NCI-H187 (cell line): ENCODE measurements at places on chromosomes 4 and X.

- DNase-seq, result no peak
These were observed 26.6 kb downstream of the PLAC1 start for GRCh38 chrX:134631426-134632346.

DNA sequence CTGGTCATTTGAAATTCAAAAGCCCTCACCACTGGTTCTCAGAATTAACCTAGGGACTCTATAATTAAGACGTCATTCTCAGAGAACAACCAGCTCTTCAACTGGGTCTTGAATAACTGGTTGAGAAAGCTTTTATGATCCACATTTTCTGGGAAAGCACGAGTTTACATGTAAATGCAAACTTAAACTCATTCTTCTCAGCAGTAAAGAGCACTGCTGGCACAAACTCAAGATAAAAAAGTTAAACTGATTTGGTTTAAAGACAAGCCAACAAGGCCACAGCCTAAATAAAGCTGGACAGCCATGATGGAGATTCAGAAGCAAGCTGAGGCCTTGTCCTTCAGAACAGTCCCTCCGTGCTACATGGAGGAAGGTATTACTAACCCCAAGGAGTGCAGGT lies 13.2 kb downstream of the BST1 start:
- DNase-seq, result no peak

DNA sequence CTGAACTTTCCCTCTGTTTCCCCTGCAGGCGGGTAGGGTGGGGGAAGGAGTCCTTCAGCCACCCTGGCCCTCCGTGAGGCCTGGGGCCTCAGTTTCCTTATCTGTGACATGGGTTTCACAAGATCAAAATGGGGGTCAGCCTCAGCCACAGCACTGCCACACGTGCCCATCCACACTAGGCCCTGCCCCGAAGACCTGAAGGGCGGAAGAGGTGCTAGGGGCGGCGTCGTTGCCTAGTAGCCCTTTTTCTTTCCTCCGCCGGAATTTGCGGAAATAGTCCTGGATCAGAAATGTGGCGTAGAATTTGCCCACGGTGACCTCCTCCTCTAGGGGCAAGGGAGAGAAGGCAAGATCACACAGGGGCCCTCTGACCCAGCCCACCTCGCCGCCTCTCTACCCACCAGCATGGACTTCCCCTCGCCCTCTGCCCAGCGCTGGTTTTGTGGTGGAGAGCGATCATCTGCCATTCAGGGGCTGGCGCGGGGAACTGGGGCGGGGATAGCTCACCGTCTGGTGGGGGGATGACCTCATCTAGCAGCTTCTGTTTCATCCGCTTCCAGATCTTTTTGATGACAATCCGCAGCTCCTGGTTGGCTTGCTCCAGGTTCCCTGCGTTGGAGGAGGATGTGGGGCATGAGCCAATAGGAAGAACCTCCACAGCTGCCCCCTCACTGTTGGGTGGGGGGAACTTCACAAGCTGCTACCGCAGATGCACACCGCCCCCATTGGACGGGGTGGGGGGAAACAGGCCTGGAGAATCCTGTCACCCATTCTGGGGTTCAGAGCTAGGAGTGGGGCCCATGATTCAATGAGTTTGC lies 9.7 kb upstream of the SYP start:
- no peak for DNase-seq

GRCh38 chrX:119240356-119240755 lies 4.3 kb downstream of the PGRMC1 start:
- DNase-seq, result no peak

- no peak for DNase-seq
These were observed 461 bp downstream of the FBXW7 start for GRCh38 chr4:152535360-152535902.

DNA sequence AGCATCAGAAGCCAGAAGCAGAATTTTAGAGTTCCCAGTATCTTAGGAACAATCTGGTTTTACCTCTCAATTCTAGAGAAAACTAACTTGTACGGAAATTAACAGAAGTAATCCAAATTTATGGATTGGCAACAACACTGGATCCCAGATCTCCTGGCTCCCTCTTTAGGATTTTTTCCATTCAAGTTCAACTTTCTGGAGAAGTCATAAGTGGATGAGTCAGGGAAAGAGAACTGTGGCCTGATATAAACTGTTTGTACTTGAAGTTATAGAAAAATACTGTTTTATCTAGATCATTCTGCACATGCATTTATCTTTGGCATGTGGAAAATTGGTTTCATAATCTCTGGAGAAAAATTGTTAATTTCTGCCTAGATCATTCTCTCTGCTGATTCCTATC lies 380.4 kb downstream of the PCDH7 start:
- DNase-seq, result no peak

DNA sequence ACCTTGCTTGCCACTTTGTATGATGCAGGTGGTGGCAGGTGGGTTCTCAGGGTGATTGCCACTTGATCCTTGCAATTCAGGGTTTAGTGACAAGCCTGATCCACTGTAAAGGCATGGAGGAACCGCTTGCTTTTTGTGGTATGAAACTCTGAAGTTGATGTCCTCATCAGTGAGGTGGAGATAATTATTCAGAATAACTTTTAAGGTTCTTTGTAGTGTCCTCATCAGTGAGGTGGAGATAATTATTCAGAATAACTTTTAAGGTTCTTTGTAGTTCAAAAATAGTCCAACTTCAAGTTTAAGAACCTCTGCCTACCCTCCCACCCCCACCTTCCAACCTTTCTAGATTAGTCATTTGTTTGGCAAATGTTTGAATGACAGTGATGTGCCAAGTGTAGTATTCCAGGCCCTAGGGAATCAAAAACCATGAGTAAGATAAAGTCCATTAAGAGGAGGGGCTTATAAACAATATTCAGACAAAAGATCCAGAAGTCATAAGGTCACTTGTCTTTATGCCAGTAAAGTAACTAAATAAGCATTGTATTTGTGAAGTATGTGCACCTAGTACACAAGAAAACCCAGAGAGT lies 51.2 kb downstream of the DCUN1D4 start:
- DNase-seq, result no peak

GRCh38 chr4:186676531-186677161 lies 47.0 kb downstream of the FAT1 start:
- DNase-seq, result no peak

DNA sequence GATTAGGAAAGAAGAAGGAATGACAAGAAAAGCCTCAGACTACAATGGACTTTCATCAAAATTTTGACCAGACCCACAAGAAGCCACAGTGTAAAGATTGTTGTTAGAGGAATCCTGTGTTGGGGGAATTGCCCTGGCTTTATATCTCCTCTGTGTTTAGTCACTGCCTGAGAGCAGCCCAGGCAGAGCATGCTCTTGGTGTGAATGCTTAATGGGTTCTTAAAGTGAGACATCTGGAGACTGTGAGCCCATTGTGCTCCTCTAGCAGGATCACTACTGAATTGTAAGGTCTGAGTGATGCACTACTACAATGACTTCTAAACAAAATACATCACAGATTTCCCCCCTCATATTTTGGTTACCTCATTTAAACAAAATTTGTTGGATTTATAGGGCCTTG lies 1860.5 kb upstream of the ADGRL3 start:
- no peak for DNase-seq

- no peak for DNase-seq
These were observed 50.1 kb upstream of the GLRB start for GRCh38 chr4:157025898-157026297.

GRCh38 chr4:38107818-38108217 lies 147.6 kb downstream of the PTTG2 start:
- DNase-seq, result no peak

DNA sequence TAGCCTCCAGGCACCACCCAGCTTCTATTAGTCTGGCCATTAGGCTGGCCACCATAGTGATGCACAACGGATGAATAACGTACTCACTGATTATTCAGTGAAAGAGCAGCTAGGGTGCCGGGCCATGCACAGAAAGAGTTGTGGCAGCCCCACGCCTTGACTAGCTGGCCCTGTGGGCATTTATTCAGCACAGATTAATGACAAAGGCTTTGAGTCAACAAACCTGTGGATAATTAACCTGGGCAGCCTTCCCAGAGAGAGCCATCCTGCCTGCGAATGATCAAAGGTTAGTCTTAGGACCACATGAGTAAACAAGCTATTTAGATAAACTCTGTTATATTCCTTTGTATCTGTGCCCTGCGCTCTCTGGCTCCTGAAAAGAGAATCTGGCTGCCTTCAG lies 37.2 kb downstream of the MAP9 start:
- DNase-seq, result no peak

DNA sequence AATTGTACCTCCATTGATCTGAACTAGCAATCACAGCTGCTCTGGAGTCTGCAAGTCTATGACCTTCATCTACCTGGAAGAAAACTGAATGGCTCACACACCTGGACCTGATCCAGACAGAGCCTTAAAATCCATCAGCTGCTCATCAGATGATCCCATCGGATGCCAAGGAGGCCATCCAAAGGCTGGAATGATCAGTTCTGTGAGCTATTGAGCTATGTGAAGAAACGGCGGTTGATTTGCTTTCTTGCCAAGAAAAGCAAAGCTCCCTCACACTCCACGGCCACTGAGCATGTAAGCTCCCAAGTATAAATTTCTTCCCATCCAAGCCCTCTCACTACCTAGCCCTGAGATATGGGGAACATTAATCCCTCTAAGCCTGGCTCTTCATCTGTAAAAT lies 63.1 kb downstream of the RELL1 start:
- DNase-seq, result no peak

DNA sequence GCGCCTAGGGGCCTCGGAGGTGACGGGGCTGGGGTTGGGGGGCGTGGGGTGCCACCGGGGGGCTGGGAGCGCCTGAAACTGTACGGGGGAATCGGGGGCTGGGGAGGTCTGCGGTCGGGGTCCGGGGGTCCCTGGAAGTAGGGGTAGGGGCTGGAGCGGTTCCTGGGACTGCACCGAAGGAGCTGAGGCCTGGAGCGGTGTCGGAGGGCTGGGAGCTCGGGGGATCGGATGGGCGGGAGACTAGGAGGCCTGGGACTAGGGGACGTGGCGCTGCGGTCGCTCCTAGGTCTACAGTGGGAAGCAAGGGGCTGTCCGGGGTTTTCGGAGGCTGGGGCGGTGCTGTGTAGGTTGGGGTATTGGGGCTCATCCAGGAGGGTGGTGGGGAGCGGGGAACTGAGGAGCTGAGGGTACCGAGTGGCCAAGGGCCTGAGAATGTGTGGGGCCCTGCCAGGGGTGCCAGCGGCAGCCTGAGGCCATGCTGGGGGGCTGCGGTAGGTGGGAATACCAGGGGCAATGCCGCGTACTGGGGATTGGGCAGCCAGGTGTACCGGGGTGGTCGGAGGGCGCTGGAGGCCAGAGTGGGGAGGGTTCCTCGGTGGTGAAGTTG lies 562 bp downstream of the AKAP17A start:
- no peak for DNase-seq

DNA sequence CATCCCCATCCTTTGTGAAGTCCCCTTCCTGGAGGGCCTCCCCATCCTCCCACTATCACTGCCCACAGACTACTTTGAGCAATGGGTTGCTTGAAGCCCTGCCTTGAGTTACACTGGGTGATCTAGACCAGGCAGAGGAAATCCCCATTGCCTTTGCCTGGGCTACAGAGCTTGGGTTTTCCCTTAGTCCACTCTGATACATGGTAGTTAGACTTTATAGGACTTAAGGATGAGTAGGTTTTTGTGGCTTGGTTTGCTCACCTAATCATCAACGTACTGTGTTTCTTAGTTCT lies 56.6 kb downstream of the TMEM131L start:
- no peak for DNase-seq

GRCh38 chrX:130057209-130057608 lies 53.1 kb downstream of the ELF4 start:
- DNase-seq, result no peak

GRCh38 chr4:102860611-102861324 lies 8.0 kb upstream of the CISD2 start:
- DNase-seq, result no peak

GRCh38 chr4:89336818-89337420 lies 29.3 kb upstream of the GPRIN3 start:
- DNase-seq, result no peak

DNA sequence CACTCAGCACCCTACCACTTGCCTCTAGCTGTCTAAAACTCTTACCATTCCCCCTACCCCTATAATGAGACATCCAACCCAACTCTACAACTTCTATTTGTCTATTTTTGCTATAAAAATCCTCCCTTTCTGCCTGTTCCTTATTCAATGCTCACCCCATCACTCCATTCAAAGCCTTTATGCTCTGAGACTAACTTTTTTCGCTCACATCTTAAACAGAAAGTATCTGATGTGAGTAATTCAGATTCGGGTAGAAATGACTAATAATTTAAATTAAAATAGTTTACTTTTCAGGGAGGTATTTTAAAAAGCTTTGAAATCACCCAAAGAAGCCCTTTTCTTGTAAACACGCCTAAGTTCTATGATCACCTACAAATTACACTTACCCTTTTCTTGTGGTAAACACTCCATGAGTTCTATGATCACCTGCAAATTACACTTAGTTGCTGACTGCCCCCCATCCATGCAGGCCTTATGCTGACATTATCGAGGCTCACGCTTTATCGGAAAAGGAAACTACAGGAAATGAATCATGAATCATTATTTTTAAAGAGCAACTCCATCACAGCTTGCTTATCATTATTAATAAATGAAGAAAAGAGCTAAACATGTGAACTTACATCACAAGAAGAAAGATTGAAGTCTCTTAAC lies 168.7 kb upstream of the PPP1R2C start:
- DNase-seq, result no peak

GRCh38 chr4:150751648-150752047 lies 169.7 kb downstream of the MAB21L2 start:
- DNase-seq, result no peak

DNA sequence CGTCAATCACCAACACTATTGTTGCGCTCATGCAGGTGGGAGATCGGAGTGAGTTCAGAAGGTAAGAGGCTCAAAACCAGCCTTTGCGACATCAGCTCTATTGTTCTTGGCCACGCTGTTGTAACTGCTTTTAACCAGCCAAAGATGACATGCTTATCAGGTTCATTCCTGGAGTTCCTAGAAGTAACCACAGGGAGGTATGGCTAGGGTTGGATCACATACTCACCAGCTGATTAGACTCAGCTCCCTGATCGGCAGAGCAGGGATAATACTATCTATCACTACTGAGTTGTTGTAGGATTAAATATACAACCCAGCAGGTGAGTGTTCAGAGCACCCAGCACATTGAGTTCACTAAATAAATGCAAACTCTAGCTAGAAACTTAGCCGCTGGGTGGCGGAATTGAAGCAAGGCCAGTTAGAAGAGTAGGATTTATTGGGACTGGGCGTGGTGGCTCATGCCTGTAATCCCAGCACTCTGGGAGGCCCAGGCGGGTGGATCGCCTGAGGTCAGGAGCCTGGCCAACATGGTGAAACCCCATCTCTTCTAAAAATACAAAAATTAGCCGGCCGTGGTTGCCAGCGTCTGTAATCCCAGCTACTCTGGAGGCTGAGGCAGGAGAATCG lies 12.4 kb downstream of the SLC34A2 start:
- no peak for DNase-seq

- no peak for DNase-seq
These were observed at the start of gene EFHC2 for GRCh38 chrX:44343412-44344141. Gene EFHC2, minus strand, starts transcription at chrX:44343672. Its CDS starts 84 bp downstream, at chrX:44343588.
